Right atrium auricular region (tissue), 2 donors: ENCODE measurements at places on chromosomes 6 and 20. TPM values are rescaled to one million over a fixed set of nuclear protein-coding genes. Genes with fewer than 3 reads are reported as not detected.

The CALHM6 gene
- 2.3 TPM for total RNA-seq

The PAX1 gene
- total RNA-seq = not detected

The CAP2 gene
- total RNA-seq = 63.6 TPM

The FAM83C gene
- not detected for total RNA-seq

The RIN2 gene
- total RNA-seq = 33.1 TPM

The FAM162B gene
- total RNA-seq = 4.8 TPM

The ZNF334 gene
- total RNA-seq = 0.79 TPM

The PPT2 gene
- 27.0 TPM for total RNA-seq

The MUC22 gene
- total RNA-seq = not detected

The LRRC73 gene
- 0.41 TPM for total RNA-seq

The MCCD1 gene
- not detected for total RNA-seq

The CLDN20 gene
- total RNA-seq = not detected

The LKAAEAR1 gene
- not detected for total RNA-seq

The SPDEF gene
- 0.31 TPM for total RNA-seq

The GSTA1 gene
- not detected for total RNA-seq

The HLA-DQA2 gene
- total RNA-seq = not detected

The ZNF391 gene
- total RNA-seq = 0.89 TPM

The ROS1 gene
- total RNA-seq = not detected

The ISM1 gene
- 1.3 TPM for total RNA-seq

The MYLK2 gene
- total RNA-seq = not detected

The ADGRG6 gene
- 9.2 TPM for total RNA-seq

The SLC22A16 gene
- not detected for total RNA-seq

The XKR7 gene
- total RNA-seq = not detected

The AKAP12 gene
- 27.7 TPM for total RNA-seq

The SOX12 gene
- 5.3 TPM for total RNA-seq

The EPB41L2 gene
- 41.9 TPM for total RNA-seq

The SLC17A1 gene
- not detected for total RNA-seq

The GSTA2 gene
- not detected for total RNA-seq

The C20orf202 gene
- total RNA-seq = 0.20 TPM

The PCSK2 gene
- 1.6 TPM for total RNA-seq

The TMC2 gene
- not detected for total RNA-seq

The DOK5 gene
- 11.6 TPM for total RNA-seq

The FOXF2 gene
- total RNA-seq = not detected

The KCNQ5 gene
- total RNA-seq = 0.67 TPM

The FAM209A gene
- total RNA-seq = not detected

The BHLHE23 gene
- total RNA-seq = not detected

The GTSF1L gene
- not detected for total RNA-seq

The FLRT3 gene
- 2.3 TPM for total RNA-seq

The RIPPLY2 gene
- not detected for total RNA-seq

The LY6G6F gene
- not detected for total RNA-seq

The BFSP1 gene
- total RNA-seq = 0.51 TPM

The SCP2D1 gene
- not detected for total RNA-seq

The CFAP61 gene
- total RNA-seq = 1.0 TPM

The PPIL4 gene
- total RNA-seq = 17.0 TPM

The ZGPAT gene
- total RNA-seq = 15.1 TPM

The OPN5 gene
- total RNA-seq = not detected

The NOX3 gene
- not detected for total RNA-seq

The NKX2-2 gene
- total RNA-seq = not detected

The CRISP2 gene
- not detected for total RNA-seq

The PHACTR2 gene
- 47.6 TPM for total RNA-seq

The SLC18B1 gene
- 3.9 TPM for total RNA-seq

The OR11A1 gene
- total RNA-seq = not detected

The PRL gene
- not detected for total RNA-seq

The SIRPB1 gene
- total RNA-seq = 3.7 TPM
